Stimulated activated CD4-positive, alpha-beta T cell treated with anti-CD3 and anti-CD28 coated beads, Interleukin-2, amount 100 ng/mL, for 24 hours (primary cell): ENCODE measurements at places on chromosomes 13 and 19.

- DNase-seq, result no peak
Observed at GRCh38 chr13:48255090-48255489, 22.1 kb downstream of the ITM2B start.

- no peak for DNase-seq
Observed at GRCh38 chr13:113865427-113865826, 1.6 kb upstream of the GAS6 start.

GRCh38 chr19:8120636-8121480 lies 28.5 kb downstream of the FBN3 start:
- DNase-seq, result no peak

DNA sequence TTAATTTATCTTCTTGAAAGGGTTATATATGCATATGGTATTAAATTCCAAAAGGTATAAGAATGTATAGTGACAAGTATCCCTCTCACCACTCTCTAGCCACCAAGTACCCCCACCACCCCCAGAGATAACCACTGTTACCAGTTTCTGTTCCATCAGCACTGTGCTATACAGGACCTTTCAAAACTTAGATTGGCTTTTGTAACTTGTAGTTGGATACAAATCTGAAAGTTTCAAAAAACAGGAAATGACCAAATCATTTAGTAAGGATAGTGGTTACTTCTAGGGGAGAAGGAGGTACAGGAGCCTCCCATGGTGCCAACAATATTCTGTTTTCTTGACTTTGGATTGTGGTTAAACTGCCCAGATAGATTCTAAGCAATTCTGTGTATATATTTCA lies 56.7 kb downstream of the AKAP11 start:
- no peak for DNase-seq

DNA sequence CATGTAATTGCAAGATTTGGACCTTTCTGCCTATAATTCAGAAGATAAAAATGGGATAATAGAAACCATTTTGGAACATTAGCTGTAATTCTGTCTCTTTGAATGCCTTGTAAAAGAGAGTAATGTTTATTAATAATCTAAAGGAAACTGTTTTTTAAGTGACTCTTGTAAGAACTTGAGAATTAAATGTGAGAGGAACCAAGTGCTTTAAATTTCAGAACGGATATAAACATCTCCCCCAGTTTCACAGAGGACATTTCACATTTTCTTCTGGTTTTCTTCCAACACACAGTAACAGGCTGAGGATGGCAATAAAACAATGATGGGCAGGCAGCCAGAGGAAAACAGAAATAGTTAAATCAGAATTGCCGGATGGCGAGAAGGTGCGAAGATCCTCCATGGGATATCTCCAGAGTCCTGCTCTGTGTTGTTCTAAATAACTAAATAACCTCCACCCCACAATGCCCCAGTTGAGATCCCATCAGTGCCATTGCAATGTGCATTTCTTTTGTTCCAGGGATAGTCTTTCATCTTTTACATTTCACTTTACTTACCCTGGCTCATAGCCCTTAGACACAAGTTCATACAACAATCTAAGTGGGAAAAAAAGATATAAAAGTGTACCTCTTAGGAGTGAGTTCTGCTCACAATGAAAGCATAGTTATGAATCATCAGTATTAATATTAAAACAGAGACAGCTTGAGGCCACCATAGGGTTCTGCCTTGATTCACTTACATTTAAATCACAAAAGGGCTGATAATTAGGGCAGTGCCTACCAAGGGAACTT lies 73.3 kb downstream of the TNFRSF19 start:
- no peak for DNase-seq

DNA sequence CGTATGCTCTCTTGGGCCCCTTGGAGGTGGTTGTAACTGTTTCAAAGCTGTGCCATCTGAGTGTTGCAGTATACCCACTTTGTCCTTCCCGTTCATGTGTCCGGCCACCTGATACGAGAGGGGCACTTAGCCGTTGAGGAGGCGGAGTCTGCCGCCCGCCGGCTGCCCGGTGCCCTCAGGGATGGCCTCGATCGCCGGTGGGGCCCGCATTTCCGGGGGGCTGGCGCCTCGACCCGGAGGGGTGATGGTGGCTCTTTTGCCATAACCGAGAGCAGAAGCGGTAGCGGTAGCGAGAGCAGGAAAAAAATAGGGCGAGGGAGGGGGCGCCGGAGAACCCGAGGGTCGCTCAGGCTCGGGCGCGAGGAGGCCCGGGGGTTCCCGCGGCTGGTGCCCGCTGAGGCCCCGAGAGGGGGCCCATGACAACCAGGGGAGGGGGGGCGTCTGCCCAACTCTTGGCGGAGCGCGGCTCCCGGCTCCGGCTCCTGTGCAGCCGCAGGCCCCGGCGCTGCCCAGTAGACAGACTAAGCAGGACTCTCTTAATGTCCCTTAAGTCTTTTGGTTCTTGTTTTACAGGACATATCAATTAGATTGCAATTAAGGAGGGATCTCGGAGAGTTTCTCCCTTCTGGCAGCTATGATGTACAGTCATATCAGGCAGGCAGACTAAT lies 342.7 kb upstream of the SGCG start:
- DNase-seq, result no peak

- no peak for DNase-seq
Observed at GRCh38 chr13:91426913-91427312, 28.5 kb downstream of the GPC5 start.
